ENCODE measurements at places on chromosomes 1 and 21.

- DNase-seq: peak; percentile 16
These were observed 112.8 kb downstream of the HIVEP3 start for GRCh38 chr1:41805771-41806471.

GRCh38 chr1:230123280-230124185 lies 56.5 kb downstream of the GALNT2 start:
- peak; percentile 96 for DNase-seq

DNA sequence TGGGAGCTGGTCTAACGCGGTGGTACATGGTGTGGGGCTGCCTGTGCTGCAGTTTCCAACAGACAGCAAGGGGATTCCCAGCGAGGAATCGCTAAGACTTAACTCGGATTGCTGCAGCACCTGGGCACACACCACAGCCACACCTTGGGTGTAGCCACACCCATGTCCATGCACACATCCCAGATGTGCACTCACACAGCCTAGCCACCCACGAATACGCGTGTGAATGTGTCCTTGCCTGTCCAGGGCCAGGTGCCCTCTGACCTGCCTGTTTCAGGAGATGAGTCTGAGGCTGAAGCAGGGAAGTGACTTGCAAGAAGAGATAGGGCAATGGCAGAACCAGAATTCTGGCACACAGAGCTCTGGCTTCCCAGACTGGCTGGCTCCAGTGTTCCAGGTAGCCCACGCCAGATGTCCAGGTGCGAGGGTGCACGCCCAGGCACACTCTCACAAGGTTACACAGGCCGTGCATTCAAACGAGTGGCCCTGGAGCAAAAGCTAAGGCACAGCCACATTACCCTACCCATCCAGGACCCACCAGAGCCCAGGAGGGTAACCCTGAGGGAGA lies 272.7 kb downstream of the TRABD2B start:
- no peak for DNase-seq

GRCh38 chr1:6126521-6127067 lies 53.5 kb downstream of the CHD5 start:
- DNase-seq: no peak

DNA sequence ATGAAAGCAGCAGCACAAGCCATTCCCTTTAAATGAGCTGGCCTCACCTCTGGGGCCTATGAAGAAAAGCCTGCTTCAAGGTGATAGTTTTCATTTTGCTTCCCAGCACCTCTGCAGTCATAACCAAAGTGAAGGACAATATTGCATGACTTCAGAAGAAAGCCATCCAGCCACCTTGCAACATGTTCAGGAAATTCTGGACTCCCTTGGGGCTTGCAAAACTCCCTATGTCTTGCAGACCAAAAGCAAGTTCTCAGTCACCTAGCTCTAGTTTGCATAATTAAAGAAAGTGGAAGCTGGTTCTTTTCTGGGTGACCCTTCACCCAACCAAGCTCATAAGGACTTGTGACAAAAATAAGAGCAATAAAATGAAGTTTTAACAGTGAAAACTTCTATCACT lies 87.6 kb downstream of the GFI1 start:
- DNase-seq: peak; percentile 81

DNA sequence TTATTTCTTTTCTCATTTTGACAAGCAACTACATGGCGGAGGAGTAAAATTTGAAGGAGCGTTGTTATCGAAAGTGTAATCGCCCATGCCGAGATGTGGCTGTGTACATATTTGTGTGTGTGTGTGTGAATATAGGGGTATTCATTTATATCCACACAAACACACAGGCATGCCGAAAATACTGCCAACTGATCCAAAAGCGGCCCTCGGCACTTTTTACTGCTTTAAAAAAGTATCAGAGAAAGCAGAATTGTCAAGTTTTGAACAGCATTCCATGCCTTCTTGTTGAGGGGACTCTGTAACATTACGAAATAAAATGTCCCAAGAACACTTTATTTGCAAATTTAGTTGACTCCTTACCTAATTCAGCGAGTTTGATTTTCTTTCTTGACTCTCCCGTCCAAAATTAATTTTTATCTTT lies 1.1 kb downstream of the PBX1 start:
- no peak for DNase-seq

- DNase-seq: no peak
These were observed 41.7 kb downstream of the EIF2D start for GRCh38 chr1:206570529-206570928.

- no peak for DNase-seq
These were observed 20.0 kb upstream of the CPT2 start for GRCh38 chr1:53176452-53177208.

DNA sequence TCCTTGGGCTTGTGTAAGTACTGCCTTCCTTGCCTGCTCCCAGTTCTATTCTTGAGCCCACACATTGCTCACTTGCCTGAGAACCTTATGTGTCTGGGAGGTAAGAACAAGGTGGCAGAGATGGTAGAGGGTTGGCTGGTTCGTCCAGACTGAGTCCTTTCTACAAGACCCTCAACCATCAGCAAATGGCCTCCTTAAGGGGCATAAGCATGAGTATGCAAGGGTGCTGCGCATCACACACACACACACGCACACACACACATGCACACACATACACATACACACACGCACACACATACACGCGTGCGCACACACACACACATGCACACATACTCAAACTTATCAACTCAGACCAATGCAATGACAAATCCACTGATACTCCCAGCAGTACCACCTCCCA lies 56.9 kb downstream of the RHBG start:
- DNase-seq: no peak

- no peak for DNase-seq
These were observed 165.9 kb downstream of the ACTL8 start for GRCh38 chr1:17920881-17921640.

GRCh38 chr1:3865606-3866160 lies 8.4 kb downstream of the DFFB start:
- no peak for DNase-seq

GRCh38 chr1:231053493-231054162 lies 13.6 kb upstream of the FAM89A start:
- peak; percentile 38 for DNase-seq

DNA sequence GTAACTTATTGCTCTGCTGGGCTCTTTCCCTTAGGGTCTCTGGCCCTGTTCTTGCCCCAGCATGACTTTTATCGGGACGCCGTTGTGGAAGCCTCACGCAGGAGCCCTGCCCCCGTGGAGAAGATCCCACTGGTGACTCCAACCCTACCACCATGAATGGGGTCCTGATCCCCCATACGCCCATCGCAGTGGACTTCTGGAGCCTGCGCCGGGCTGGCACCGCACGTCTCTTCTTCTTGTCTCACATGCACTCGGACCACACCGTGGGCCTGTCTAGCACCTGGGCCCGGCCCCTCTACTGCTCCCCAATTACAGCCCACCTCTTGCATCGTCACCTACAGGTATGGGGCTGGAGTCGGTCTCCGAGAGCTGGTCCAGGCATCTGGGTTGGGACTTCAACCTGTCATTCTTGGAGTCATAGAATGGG lies 322 bp downstream of the DCLRE1B start:
- DNase-seq: peak; percentile 50

DNA sequence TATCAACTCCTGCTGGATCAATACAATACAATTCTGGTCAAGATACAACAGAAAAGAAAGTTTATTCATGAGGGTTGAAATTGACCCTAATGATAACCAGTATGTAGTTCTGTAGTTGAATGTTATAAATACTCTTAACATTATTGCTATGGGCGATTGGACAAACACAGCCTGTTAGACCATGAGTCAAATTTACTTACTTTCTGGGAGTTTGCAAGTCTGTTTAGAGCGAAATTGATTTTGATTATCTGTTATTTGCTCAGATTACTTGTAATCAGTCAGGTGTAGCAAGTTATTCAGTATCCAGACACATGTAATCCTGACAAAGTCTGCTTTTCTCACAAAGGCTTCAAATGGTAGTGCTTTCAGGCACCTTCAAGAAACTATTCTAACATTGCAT lies 216.6 kb upstream of the B3GALT2 start:
- DNase-seq: no peak

- no peak for DNase-seq
These were observed 67.0 kb upstream of the PTCH2 start for GRCh38 chr1:44909901-44910544.

- no peak for DNase-seq
These were observed 179.3 kb upstream of the HMGB4 start for GRCh38 chr1:33684396-33685179.

GRCh38 chr1:226874579-226875425 lies 4.4 kb downstream of the PSEN2 start:
- no peak for DNase-seq

DNA sequence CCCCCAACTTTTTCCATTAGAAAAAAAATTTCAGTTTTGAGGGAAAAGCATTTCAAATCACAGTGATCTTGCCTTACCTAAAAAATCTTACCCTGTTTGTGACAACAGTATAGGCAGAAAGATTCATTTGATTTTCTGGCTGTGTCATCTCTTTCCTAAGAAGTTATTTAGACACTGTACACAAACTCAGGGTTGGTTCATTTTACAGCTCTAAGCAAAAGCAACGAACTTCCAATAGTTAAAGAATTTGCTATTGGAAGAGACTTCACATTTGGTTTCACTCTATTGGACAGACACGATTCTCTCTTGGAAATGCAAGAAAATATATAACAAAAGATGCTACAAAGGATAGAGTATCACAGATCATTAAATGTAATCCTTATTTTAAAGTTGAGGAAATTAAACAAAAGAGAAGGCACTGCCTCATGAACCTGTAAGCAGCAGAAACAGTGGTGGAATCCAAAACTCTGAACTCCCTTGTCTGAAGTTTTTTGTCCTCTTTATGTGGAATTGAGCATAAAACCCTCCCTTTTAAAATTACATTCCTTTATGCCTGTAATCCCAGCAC lies 20.8 kb downstream of the EYA3 start:
- DNase-seq: no peak

DNA sequence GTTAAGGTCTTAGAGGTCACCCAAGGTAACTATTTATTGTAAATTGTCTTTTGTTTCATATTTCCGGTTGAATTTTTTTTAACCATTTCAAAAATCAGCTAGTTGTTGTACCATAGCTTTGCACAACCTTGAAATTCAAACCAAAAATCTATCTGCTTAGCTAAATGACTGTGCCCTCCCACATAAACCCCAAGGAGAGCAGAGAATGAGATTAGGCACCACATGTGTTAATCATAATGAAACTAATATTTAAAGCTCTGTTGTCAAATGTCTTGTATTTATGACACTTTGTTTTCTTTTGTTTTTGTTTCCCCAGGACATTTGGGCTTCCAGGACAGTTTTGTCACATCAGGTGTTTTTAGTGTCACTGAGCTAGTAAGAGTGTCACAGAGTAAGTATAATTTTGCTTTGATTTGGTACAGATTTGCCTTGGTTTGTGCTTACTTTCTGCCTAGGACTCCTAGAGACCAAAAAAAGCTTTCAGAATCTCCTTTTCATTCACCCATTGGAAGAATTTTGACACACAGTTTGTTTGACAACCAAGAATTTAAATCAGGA lies 249.9 kb downstream of the NFIA start:
- DNase-seq: peak; percentile 88

- DNase-seq: peak; percentile 32
These were observed 59.6 kb downstream of the RUNX1 start for GRCh38 chr21:34989337-34990151.

DNA sequence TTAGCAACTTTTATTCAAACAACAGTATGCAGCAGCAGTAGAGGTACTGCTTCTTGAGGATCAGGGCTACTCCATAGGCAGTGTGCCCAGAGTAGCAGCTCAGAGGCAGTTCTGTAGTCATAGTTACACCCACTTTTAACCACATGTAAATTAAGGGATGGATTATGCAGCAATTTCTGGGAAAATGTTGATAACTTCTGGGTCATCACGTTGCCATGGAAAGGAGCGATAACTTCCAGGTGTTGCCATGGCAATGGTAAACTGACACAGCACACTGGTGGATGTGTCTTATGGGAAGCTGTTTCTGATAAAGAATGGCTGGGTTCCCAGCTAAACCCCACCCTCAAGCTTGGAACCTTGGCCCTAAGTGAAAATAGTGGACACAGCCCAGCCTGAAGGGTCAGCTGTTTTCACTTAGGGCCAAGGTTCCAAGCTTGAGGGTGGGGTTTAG lies 29.0 kb upstream of the PLA2G2A start:
- no peak for DNase-seq

DNA sequence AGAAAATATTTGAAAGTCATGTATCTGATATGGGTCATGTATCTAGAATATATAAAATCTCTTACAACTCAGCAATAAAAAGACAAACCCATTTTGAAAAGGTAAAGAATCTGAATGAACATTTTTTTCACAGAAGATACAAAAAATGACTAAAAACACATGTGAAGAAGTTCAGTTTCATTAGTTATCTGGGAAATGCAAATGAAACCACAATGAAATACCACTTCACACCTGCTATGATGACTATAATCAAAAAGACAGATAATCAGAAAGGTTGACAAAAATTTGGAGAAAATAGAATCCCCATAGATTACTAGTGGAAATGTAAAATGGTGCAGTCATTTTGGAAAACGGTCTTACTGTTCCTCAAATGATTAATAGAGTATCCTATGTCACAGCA lies 631.0 kb downstream of the MRPL39 start:
- peak; percentile 33 for DNase-seq

GRCh38 chr1:27643600-27644368 lies 8.8 kb upstream of the FGR start:
- peak; percentile 87 for DNase-seq

DNA sequence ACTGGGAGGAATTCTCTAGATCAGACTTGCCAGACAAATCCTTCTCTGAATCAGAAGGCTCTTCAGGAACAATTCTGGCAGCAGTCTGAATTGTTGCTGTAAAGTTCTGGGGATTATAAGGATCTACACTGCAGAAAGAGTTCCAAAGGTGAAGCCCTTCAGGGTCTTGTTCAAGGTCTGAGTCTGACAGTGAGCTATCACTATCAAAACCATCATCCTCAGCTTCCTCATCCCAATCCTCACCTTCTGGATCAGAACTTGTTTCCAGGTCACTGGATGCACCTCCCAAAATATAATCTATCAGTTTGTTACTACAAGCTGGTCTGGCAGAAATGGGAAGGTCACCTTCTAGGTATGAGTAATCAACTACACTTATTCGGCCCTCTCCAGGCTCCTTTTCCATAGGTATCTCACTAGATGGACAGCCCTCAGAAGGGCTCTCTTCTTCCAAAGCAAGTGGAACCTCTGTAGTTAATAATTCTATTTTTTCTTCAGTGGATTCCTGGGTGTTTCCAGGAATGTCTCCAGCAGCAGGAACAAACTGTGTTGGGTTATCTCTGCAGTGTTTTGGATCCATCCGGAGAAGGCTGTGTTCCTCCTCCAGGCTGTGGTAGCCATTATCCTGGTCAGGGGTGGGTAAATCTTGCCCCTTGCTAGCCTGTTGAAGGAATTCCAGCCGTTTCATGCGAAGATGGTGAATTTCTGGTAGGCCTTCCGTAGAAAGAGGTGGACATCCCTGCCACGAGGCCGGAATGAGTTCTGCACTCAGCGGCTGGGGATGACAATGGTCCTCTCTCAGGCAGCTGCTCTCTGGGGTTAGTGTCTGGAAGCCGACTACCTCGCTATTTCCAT lies 1.6 kb downstream of the PPP1R15B start:
- no peak for DNase-seq

DNA sequence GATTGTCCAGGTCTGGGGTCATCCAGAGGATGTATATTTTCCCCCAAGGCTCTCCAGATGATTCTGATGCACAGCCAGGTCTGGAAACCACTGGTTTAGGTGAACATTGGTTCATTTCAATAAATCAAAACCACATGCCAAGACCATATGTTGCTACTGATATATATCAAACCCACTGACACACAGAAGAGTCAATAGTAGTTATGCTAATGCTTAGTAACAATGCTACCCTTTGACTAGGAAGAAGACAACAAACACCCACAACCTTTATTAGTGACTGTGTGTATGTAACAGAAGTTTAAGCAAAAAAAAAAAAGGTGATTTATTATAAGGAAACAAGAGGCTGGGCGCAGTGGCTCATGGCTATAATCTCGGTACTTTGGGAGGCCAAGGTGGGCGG lies 35.6 kb upstream of the POU2F1 start:
- no peak for DNase-seq
